ENCODE measurements at places on chromosomes 6 and 20.

DNA sequence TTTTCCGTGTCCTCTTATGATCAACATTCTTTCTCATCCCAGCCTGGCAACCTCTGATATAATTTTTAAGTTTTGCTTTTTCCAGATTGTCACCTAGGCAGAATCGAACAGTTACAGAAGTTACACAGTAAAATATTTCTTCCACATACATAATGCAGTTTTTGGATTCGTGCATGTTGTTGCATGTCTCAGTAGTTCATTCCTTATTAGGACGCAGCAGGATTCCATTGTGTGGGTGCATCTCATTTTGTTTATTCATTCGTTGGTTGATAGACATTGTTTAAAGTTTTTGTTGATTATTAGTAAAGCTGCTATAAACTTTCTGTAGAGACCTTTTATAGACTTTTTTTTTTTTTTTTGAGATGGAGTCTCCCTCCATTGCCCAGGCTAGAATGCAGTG, 284.3 kb upstream of the FERMT1 start:
- no peak for DNase-seq

DNA sequence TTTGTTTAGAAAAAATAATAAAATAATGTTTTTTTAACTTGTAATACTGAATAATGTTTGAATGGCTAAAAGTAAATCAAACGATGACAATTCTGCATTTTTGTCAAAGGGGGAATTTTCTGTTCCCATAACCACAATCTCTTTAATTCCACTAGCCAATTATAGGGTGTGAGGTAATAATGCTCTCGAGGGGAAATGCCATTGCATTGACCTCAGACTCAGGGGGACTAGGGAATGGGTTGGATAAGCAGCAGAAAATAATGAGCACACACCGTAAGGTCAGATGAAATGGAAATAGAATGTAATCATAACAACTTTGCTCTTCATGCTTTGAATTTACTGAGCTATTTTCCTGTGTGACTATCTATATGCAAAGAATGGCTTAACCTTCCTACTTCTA, 584.7 kb downstream of the RFPL4B start:
- no peak for DNase-seq

DNA sequence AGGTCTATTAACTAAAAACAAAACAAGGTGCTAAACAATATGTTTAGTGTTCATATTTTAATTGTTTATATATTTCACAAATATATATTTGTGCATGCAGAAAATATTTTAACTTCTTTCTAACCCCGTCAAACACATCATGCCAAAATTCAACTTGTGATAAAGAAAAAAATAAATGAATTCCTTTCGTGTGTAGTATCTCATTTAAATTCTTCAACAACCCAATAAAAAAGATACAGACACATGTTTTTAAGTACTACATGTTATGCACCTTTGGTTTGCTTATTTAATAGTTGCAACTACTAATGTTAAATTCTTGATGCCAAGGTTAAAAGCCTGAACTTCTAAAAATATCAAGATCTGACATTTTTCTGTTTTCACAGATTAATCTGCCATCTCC, 252.4 kb downstream of the ESR1 start:
- DNase-seq = no peak

DNA sequence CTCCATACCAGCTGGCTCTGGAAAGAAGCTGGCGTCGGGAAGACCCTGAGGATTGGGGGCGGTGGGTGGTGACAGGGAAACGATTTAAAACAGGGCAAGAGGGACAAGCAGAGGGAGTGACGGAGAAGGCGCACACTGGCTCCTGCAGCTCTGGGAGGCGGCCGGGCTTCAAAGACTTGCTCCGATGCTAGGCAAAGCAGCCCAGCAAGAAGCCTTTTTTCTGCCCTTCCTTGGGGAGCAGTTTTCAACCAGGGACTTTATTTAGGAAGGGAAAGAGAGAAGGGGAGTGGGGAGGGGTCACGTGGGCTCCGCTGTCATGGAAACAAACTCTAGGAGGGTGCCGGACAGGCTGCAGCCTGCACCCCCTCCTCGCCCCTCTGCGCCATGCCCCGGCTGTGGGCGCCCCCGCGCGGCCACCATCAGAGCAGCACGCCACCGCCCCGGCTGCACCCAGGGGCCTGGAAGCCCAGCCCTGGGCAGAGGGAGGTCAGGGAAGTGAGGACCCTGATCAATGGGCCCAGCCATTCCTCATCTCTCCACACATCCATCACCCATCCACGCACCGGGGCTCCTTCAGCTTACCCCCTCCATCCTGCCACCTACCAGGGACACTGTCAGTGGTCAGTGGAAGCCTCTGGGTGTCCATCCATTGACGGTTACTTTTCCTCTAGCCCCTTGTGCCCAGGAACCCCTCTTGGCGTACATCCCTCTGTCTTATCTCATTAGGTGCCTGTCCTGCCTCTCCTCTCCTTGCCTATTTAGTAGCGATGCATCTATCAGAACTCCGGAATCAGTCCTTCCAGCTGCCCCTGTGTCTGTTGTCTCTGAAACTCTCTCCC, 66.6 kb upstream of the CCDC167 start:
- DNase-seq = peak; percentile 65

GRCh38 chr6:112296122-112296521, 41.8 kb upstream of the LAMA4 start:
- DNase-seq = no peak

All from stimulated activated CD4-positive, alpha-beta T cell treated with anti-CD3 and anti-CD28 coated beads, Interleukin-12 subunit alpha, Interleukin-12 subunit beta, amount 100 ng/mL, for 24 hours (primary cell).